ENCODE measurements at places on chromosomes 11 and 22.

DNA sequence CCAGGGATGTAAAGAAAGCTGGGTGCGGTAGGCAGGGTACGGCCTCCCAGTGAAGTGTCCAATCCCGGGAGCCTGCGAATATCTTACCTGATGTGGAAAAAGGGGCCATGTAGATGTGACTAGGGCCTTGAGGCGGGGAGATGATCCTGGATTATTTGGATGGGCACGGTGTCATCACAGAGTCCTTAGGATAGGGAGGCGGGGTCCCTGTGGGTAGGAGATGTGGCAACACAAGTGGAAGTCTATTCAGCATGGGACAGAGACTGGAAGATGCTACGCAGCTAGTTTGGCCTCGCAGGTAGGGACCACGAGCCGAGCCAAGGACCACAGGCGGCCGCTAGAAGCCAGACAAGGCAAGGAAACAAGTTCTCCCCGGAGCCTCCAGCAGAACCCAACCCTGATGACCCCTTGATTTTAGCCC is 46.4 kb upstream of the SHANK2 start:
- no peak for DNase-seq

DNA sequence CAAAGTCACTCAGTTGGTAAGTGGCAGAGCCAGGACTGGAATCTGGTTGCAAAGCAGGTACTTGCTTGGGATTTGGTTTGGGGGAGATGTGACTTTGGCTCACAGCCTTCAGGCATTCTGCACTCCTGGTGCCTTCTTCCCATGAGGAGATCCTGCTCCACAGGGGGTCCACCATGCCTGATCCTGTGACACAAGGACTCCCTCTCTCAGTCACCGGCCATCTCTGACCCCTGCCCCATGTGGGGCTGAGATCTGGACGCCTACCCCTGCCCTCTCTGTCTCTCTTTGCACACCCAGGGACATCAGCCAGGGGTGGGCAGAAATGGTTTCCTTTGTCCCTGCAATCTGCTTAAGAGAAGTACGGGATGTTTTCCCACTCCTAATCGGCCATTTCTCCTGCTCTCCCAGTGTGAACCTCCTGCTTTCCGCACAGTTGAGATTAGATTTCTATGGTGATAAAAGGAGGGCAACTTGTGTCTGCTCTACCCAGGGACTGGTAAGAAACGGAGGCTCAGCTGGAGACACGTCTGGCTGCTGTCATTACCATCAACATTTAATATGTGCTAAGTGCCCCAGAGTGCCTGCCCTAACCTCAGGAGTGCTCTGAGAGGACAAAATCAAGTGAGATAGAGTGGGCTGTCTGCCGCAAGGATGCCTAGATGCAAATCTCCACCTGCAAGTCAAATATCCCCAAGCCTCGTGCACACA is 11.1 kb upstream of the FXYD6 start:
- no peak for DNase-seq

DNA sequence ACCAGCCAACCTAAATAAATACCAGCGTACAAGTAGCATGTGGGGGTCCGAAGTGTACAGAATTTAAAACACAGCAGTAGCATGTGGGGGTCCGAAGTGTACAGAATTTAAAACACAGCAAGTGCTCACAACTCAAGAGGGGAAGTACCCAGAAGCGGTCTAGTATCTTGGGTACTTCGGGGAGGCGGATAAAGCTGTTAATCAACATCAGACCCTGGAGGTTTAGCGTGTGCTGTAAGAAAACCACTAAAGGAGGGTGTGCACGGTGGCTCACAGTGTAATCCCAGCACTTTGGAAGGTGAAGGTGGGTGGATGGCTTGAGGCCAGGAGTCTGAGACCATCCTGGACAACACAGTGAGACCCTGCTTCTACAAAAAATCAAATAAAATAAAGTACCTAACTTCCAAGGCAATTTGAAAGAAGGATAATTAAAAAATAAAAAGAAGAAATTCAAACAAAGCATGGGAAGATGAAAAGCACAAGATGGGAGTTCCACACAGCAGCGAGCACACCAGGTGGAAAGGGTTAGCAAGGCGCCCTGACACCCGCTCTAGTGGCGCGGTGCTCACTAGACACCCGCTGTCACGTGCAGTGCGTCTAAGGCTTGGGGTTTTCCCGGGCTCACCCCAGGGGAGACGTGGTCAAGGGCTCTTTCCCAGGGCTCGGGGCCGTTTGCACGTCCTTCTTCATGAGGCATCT is 35.0 kb upstream of the MOB2 start:
- no peak for DNase-seq

GRCh38 chr22:22871536-22872278 is 15.9 kb upstream of the IGLL5 start:
- DNase-seq = no peak

- DNase-seq = no peak
Observed at GRCh38 chr11:74100735-74101134, 70.1 kb downstream of the C2CD3 start.

DNA sequence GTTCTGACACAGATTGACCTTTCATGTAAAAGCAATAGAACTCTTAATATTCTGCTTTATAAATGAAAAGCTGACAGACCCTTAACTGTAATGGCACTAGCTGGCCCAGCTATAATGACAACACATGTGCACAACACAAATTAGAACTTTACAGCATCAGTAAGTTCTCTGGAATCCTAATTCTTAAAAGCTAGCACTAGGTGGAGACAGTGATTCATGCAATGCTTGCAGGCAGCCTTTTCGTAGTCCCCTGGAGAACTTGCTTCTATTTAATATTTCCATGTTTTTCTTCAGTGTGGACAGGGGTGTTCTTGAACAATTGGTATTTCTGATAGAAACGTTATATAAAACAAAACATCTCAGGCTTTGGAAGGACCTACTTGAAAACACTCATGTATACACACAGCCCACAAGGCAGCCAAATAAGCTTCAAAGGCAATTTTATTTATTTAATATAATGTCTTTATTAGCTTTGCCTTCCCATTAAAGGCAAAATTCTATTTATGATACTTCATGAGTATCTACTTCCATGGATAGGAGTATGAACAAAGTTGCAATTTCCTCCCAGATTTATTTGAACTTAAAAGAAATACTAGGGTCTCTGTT is 374.3 kb upstream of the MPPED2 start:
- no peak for DNase-seq

- no peak for DNase-seq
Observed at GRCh38 chr22:43171607-43172006, 15.3 kb downstream of the TTLL12 start.

Measured in CD4-positive, alpha-beta T cell treated with Interleukin-10 for 1 hour (primary cell).